Ovary (tissue), 10 donors: ENCODE measurements at places on chromosomes 7 and 10. TPM values are rescaled to one million over a fixed set of nuclear protein-coding genes. Genes with fewer than 3 reads are reported as not detected.

Gene PRLHR
- 0.20 TPM for total RNA-seq

Gene KLLN
- 2.0 TPM for total RNA-seq

Gene LLCFC1
- not detected for total RNA-seq

DNA sequence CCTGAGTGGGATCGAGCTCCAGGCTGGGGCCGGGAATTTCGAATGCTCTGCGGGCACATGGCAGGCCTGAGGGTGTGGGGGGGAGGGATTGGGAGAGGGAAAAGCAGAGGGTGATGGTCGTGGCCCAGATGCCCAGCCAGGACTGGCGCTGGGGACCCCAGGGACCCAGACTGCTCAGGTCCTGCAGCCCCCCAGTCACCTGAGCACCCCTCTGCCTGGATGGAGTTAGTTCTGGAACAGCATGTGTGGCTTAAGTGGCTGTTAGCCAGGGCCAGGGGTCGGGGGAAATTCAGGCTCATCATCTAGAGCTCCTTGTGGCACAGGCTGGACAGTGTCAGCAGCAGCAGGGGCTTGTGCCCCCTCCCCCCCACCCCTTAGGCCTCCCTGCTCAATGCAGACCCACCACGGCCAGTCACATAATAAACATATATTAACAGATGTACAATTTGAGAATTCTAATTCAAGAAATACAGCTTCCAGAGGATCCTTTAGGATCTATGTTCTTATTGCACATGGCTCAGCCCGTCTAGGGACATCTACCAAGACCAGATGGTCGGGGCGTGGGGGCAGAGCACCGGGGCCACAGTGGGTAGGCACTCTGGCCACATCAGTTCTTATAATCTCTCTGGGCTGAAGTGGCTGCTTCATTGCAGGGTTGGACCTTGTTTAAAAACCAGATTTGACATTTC lies 22.2 kb downstream of the DNAJB12 start:
- peak; percentile 47 for DNase-seq
